ENCODE measurements at places on chromosomes 6 and 20.

GRCh38 chr6:169168706-169169105 lies 84.9 kb downstream of the THBS2 start:
- no peak for DNase-seq

DNA sequence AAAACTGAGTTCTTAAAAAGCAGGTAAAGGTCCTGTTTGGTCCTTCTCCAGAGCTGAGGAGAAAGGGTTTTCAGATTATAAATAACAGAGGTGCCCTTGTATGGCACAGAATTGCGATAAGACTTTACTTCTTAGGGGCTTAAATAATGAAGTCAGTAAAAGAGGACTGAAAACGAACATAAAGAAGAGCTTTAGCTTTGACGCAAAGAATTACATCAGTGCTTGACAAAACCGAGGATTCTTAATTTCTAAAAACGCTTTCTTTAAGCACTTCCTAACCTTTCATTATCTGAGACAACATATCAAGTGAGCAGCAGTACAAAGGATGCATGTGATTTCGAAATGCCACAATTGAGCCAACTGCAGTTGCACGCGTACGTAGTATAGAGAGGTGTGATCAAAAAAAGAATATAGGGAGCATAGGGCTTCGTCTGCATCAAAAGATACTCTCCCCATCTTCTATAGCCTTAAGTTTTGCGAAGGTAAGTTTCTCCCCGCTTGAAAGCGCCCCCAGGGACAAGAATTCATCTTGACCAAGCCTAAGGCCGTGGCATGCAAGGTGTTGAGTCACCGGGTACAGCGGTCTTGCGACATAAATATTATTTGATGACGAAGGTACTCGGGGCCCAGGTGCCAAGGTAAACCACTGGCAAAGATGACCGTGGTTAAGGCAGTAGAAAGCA lies 778 bp upstream of the LOC128125822 start:
- no peak for DNase-seq

DNA sequence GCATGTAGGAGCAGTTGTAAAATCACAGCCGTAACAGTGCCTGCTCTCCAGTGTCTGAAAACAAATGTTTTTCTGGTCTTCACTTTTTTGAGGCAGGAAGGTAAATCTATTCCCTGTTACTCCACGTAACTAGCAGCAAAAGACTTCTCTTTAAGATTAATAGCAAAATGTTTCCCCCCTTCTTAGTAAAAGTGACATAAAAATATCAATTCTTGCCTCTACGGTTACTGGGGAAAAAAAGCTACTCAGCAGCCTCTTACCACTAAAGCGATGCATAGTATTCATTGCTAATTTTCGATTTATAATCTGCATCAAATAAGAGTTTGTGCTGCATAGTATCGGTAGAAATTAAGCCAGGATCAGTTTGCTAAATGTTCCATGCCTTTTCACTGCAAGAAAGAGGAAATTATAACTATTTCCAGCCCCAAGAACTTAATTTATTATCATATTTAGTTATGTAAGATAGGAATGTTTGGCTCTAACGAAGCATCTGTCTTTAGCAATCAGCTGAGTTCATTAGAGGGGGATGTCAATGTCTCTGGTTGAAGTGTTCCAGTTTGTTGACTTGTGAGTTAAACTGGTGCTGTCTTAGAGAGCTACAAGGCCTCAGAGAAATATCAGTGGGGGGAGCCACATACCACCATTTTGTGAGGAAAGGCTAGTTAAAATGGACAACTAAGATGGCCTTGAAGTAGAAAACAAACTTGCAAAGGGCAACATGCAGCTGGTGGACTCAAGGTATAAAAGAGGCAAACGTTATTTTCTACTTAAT lies 617 bp upstream of the TSPYL1 start:
- no peak for DNase-seq

DNA sequence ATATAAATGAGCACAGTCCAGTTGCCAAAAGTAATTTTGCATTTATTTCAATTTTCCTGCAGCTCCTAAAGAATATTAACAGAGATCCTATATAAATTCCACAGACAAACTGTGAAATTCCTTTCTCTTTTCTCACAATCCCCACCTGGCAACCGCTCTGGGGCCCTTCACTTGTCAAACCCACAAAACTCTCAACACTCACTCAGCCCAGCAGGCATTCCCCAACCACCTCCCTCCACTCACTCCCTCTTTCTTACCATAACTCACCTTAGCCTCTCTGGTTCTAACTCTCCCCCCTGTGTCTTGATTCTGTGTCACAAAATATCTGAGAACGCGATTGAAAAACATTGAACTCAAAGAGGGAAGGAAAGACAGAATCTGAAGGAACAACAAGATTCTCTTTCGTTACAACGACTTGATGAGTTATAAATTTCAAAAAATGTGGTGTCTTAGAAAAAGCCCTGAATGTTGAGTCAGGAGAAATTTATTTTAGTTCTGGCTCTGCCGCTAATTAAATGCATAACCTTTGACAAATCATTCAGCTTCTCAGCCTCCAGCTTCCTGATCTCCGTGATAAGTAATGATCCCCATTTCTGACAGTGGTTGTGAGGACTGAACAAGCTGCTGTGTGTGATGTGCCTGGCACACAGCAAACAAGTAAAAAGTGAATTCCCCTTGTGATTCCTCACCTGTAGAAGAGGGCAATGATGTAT lies 87.9 kb downstream of the UNC5CL start:
- DNase-seq, result no peak

GRCh38 chr6:150712505-150713252 lies 113.0 kb downstream of the PLEKHG1 start:
- DNase-seq, result no peak

- DNase-seq, result no peak
Measured at GRCh38 chr6:108616544-108616943, 55.8 kb downstream of the FOXO3 start.

- no peak for DNase-seq
Measured at GRCh38 chr20:8807480-8808201, 261.2 kb upstream of the PLCB4 start.

DNA sequence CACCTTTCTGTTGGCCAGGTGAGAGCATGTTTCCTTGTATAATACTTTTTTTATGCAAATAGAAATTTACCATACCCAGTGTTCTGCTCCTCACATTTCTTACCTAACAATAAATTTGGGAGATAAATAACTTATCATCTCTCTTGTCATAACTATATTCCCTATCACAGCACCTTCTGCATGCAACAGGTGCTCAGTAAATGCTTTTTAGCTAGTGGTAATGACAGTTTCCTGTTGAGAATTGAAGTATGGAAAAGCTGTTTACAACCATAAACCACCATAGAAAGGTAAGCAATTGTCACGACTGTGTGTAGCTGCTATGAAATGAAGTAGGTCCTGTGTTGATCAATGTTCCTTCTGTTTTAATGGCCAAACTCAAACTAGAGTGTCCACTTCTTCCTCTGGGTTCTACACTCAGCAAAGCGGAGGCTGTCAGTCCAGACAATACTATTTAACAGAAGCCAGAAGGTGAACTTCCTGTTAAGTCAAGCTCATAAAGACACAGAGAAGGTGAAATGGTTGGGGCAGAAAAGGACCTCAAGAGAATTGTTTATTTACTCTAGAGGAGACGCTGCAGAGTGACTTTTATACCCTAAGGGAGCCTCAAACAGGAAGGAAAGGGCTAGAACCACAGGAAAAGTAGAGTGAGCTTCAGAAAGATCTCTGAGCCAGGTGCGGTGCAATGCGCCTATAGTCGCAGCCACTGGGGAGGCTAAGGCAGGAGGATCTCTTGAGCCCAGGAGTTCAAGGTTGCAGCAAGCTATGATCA lies 84.0 kb upstream of the SLC22A16 start:
- DNase-seq, result no peak

DNA sequence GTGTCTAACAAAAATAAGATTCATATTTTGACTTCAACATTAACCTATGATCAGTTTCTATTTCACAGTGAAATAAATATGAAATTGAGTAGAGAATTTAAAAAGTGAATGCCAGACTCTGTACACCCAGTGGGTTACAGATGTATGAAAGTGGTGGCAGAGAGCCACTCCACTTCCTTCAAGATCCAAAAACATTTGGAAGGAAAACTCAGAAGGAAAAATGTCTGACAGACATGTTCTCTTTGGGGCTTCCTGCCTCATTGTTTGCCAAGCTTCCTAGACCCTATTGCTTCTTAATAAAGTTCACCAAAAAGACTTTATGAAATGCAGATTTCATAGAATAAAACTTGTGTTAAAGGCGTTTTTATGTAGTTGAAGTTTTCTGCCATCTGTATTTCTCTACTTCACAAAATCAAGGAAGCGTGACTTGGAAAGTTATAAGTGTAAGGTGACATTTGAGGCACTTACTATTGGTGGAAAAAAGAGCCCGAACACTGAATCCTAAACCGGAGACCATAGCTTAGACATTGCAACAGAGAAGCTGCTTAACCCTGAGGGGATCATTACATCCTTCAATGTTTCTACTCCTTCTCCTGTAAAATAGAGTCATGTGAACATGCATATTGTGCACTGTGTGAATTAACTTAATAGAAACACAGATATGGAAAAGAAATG lies 12.8 kb downstream of the HMGCLL1 start:
- no peak for DNase-seq

DNA sequence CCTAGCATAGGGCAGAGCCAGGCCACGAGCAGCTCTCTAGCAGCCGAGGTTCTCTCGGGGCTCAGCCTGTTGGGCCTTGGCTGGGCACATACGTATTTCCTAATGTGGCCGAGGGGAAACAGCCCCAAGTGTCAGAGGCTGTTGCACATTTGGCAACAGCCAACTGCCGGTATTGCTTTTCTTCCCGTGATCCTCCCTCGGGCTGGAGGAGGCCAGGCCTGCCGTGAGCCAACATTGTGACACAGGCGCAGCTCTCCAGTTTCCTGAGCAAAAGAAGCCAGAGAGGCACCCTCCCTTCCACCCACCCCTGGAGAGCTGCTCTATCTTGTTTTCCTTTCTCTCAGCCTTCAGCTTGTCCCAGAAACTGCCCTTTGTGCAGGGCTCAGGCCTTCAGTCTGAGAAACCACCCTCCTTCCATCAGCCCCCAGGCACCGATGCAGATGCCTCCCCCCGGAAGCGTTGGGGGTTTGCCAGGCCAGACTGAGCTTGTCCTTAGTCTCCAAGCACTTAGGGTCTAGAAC lies 5.1 kb upstream of the BPI start:
- DNase-seq, result no peak

DNA sequence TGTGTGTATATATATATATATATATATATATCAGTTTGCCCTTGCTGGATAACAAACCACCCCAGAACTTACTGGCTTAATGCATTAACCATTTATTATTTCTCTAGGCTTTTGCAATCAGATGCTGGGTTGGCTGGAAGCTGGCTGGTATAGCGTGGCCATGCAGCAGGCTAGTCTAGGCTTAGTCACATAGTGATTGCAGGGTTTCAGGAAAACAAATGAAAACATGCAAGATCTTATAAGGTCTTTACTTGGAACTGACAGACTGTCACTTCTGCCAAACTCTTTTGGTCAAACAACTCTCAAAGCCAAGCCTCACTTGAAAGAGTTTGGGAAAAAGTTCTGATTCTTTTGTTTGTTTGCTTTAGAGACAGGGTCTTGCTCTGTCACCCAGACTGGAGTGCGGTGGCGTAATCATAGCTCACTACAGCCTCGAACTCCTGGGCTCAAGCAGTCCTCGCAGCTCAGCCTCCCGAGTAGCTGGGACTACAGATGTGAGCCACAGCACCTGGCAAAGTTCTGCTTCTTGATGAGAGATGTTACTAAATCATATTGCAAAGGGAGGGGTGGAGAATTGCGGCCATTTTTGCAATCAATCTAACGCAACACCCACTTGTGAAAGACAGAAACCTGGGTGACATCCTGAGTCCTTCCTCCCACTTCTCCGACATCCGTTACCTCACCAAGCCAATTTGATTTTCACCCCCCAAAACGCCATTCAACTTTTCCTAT lies 74.6 kb upstream of the RNF24 start:
- no peak for DNase-seq

- DNase-seq, result peak; percentile 30
Measured at GRCh38 chr6:26053992-26054780, 33.0 kb upstream of the HFE start.

DNA sequence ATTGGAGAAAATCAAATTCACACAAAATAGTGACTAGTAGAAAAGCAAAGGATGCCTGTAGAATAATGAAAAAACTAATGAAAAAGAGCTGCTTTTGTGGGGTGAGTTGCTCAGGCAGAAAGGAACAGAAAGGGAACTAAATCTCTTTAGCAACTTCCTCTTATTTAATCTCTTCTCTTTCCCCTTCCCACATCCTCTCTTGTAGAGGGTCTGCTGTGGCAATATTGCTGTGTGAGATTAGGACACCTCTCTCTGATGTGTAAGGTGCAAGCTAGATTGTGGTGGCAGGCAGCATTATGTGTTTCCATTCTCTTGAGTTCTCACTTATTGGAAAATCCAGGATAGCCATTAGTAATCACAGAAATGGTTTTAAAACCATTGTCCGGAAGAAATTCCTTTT lies 49.7 kb downstream of the SYNE1 start:
- DNase-seq, result no peak

DNA sequence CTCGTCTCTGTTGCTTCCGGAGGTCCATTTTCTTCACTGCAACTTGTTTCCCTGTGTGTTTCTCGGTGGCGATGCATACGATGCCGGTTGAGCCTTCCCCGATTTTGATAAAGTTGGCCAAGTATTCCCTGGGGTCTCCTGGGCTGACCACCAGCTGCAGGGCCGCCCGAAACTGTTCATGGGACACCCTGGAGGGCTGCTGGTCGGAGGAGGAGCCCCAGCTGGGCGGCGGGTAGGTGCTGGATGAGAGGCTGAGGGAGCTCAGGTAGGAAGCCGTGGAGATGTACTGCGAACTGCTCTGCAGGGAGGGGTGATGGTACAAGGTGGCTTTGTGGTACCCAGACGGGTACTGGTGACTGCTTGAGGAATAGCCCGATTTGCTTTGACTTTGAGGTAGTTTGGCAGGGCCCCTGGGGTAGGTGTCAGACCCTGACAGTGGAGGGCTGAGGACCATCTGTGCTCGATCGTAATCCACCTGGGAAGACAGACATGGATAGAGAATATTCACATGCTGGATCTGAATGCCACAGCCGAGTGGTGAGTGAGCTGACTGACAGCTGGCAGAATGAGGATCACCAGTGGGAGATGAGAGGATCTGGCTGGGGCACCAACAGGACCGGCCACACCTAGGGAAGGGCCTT lies 51.6 kb downstream of the LAMP5 start:
- no peak for DNase-seq

DNA sequence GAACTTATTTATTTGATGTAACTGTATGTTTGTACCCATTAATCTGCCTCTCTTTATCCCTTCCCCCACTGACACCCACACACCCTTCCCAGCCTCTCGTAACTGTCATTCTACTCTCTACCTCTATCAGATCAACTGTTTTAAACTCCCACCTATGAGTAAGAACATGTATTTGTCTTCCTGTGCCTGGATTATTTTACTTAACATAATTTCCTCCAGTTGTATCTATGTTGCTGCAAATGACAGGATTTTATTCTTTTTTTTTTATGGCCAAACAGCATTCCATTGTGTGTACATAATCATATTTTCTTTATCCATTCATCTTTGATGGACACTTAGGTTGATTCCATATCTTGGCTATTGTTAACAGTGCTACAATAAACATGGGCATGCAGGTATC lies 49.3 kb downstream of the PHACTR2 start:
- DNase-seq, result no peak
